Smooth muscle cell of bladder (primary cell): ENCODE measurements at places on chromosomes 12 and 14. TPM values are rescaled to one million over a fixed set of nuclear protein-coding genes. Genes with fewer than 3 reads are reported as not detected.

The ENDOU gene
- total RNA-seq, result not detected in 2 replicates

The HOXC10 gene
- 0.18 and 0.43 TPM in 2 replicates for total RNA-seq

The PTGER2 gene
- total RNA-seq, result 6.6 and 8.4 TPM in 2 replicates

The IL31 gene
- total RNA-seq, result not detected in 2 replicates

The AMN gene
- 0.18 and 0.43 TPM in 2 replicates for total RNA-seq

The TAS2R31 gene
- 2.4 and 3.7 TPM in 2 replicates for total RNA-seq

The JKAMP gene
- total RNA-seq, result 59.8 and 65.4 TPM in 2 replicates

The CARMIL3 gene
- under 0.01 TPM in 2 replicates for total RNA-seq

The GALNT16 gene
- total RNA-seq, result 0.85 and 1.4 TPM in 2 replicates

The CMA1 gene
- not detected in 2 replicates for total RNA-seq

The LRRIQ1 gene
- total RNA-seq, result 0.14 and 0.28 TPM in 2 replicates
